ENCODE measurements at places on chromosomes 7 and 10.

GRCh38 chr7:115827305-115828045 lies 203.1 kb downstream of the TFEC start:
- no peak for DNase-seq

DNA sequence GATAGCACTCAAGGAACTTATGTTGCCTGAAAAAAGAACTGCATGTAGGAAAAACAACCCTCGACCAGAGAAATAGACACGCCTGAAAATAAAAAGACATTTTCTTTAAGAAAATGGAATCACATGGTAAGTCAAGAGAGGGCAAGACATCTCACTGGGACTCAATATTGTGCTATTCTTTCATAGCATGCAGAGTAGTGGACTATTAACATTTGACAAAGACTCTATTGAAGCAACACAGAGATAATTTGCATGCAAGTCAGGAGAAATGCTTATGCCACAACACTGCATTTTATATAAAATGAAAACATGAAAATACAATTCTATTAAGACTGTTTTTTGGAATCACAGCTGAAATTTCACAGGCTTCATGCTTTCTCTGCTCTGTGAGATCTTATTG lies 77.9 kb upstream of the RHOBTB1 start:
- DNase-seq = no peak

DNA sequence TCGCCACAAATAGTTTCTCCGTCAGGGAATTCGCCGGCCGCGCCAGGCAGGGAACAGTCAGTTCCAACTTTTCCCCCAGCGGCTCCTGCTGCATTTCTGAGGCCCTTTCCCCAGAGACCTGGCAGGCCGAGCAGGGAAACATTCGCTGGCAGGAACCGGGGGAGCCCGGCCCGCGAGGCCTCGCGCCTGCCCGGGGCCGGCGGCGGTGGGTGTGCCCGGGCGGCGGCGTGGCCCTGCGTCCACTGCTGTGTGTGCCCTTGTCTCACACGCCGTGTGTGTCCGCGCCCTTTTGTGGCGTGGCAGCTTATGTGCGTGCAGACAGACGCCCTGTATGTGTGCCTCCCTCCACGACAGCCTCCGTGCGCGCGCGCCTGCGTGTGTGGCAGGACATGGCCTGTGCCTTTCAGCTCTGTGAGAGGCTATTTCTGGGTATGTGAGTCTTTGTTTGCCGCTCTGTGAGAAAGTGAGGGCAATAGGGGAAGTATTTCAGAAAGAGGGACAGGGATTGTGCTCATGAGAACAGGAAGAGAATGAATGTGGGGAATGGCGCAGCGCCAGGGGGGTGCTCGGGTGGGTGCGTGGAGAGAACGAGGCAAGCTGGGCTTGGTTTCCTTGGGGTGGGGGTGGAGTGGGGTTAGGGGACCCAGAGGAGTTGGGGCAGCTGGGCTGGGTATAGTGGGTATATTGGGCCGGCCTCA lies 689 bp upstream of the SMARCD3 start:
- peak; percentile 79 for DNase-seq

DNA sequence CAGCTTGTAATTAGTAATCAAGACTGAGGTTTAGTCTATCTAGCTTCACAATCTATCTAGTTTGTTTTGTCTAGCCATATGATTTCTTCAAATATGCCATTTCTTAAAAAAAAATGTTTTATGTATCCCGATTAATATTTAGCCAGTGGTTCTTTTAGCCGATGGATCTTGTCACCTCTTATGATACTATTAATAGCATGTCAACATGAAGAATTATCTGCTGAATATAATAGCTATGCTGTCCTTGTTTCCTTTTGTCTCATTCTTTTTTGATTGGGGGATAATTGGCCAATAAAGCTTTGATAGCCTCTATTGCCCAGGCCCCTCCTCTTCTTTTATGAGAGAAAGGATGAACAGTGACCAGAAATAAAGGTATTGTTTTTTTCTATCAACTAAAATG lies 32.8 kb downstream of the PTEN start:
- DNase-seq = no peak

DNA sequence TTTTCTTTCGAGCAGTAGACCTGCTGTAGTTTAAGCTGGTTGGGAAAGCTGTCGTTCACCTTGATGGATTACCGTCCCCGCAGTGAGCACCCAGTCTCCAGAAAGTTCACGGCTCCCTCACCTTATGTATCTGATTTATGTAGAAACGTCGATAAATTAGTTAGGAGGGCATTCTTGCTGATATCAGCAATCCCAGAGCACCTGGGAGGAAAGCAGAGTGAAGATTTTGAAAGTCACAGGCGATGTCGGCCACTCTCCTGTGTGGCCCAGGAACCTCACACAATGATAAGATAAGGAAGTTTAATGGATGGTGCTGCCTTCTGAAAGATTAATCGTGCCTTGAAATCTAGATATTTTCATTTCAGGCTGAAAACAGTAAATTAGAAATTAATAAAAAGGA lies 336.8 kb downstream of the DPP6 start:
- DNase-seq = no peak

DNA sequence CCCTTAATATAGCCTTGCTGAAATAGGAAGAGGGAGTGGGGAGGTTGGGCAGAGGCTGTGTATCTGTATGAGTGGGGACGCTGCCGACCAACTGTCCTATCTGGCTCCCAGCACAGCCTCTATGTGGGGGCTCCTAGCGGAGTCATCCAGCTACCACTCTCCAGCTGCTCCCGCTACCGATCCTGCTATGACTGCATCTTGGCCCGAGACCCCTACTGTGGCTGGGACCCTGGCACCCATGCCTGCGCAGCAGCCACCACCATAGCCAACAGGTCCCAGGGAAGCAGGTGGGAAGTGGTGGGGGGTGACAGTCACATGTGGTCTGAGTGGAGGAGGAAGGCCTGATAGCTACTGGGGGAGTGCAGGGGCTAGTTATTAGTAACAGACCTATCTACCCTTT lies 6.6 kb downstream of the MRPL43 start:
- no peak for DNase-seq

GRCh38 chr10:82210331-82210730 lies 335.3 kb downstream of the NRG3 start:
- no peak for DNase-seq

DNA sequence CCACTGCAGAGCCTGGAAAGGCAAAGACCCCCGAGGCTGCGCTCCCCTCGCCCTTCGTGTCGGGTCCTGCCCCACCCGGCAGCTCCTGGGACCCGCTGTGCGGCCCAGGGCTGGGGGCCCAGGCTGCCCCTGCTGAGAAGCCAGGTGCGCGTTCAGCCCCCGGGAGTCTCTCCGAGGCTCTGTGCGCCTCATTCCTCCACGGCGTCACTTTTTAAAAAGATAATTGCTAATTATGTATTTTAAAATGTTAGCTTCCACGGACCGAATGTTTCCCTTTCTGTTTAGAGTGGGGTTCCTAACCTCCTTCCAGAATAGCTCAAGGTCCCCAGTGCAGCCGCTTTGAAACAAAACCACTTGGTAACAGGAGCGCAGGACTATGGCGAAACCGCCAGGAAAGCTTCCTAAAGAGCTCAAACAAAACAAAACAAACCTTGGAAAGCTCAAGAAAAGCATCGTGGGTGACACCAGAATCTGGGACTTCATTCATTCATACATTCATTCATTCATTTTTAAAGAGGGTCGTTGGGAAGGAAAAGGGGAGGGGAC lies 45.6 kb downstream of the PDIA4 start:
- DNase-seq = peak; percentile 44

DNA sequence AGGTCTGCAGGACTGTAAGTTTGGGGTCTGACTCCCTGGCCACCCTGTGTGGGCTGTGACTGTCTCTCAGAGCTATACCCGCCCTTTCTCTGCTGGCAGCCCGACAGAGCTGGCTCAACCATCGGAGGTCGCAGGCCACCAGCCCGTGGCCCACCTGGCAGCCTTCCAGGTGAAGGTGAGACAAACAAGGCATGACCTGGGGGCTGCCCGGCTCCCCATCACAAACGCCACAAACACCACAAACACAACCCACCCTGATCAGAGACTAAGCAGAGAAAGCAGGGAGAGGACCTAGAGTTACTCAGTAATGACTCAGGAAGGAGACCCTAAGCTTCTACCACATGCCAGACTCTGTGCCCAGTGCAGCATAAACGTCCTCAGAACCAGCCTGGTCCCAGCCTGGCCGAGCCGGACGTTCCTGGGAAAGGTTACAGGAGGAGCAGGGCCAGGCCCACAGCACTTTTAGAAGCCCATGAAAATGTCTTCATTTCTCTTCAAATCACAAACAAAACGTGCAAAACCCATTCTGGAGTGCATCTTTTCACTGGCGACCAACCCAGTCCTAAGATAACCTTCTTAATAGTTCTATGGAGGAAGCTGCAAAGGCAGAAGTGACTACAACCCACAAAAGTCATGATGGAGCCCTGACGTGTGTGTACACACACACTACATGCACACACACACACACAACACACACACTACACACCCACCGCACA lies 66.8 kb downstream of the MKI67 start:
- no peak for DNase-seq

GRCh38 chr7:144834641-144835144 lies 1.2 kb downstream of the TPK1 start:
- DNase-seq = no peak

DNA sequence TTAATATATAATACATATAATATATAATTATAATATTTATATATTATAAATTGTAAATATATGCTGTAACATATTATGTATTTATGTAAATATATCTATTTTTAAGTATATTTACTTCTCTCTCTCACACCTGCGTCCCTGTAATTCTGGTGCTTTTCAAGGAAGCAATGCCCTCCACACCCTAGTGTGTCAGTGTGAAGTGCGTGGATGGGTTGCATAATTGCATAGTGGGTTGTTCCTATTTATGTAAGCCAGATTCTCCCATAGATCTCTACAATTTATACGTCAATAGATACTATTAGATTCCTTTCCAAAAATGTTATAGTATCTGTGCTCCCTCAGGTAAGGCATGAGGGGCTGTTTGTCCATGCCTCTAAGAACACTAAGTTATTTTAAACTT lies 49.9 kb upstream of the CPN1 start:
- DNase-seq = no peak

- no peak for DNase-seq
Measured at GRCh38 chr10:1754506-1755153, 17.3 kb upstream of the ADARB2 start.

DNA sequence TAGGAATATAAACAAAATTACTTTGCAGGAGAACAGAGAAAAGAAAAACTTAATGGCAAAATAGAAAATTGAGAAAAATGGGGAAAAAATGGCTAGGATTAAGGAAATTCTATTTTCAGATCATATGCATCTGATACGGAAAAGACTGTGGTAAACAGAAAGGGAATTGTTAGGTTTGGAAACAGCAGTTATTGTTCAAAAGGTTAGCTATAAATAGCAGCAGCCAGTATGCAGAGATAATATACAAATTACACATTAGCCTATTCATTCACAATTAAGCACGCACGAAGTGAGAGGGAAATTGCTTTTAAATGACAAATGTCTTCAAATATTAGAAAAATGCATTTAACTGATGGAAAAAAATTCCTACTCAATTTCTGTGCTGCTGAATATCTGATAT lies 224.1 kb upstream of the FAM3C start:
- no peak for DNase-seq

GRCh38 chr7:28112012-28112411 lies 68.6 kb downstream of the JAZF1 start:
- peak; percentile 32 for DNase-seq

GRCh38 chr10:36003688-36004087 lies 361.6 kb upstream of the FZD8 start:
- no peak for DNase-seq

- no peak for DNase-seq
Measured at GRCh38 chr10:91374052-91374451, 36.1 kb upstream of the HECTD2 start.

- DNase-seq = peak; percentile 86
Measured at GRCh38 chr10:62027841-62028501, 126.5 kb downstream of the ARID5B start.

DNA sequence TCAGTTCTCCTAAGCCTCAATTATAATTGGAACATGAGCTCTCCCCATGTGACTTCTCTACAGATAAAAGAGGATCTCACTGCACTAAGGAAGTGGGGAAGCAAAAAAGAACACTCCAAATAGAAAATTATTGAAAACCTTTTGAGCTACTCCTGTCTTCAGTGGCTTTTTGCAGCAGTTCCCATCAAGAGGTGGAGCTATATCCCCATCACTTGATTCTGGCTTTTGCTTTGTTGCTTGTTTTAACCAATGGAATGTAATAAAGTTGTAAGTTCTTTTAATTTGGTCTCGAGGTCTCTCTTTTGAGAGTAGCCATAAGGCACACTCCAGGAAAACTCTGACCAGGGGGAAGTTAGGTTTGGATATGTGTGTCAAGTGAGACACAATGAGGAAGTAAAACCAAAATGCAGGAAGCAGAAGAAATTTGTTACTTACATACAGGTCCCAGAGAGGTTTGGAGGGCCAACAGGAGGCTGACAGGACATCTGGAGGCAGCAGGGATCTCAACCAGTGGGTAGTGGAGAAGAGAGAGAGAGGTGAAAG lies 569.4 kb downstream of the HTR7 start:
- DNase-seq = peak; percentile 61

GRCh38 chr10:61901829-61902444 lies 438 bp downstream of the ARID5B start:
- no peak for DNase-seq

DNA sequence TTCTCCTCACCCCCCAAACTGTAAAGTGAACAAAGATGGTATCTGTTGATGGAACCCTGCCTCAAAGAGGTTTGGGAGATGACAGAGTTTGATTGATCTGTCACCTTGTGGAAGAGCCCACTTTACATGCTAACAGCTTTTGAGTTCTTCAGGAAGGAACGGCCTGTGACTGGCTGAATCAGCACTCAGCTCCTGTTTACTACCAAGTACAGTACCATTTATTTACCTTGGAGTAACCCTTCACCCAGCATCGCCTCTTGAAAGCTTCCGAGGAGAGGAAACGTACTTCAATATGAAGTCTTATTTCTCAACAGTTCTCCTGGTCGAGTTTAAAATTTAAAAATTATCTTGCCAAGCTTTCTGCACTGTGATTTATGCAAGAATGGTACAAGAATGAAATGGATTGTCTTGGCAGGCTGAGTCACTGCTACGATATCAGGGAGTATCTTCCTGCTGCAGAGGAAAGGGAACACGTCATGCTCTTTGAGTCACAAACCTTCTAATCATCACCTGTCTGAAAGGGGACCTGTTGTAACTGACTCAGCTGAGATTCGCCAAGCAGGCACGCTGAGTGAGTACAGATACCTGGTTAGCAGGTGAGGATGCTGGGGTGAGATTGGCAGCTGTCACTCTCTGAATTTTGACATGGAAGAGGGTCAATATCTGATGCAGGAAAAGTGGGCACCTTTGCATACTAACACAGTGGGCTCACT lies 30.1 kb downstream of the KLF6 start:
- DNase-seq = peak; percentile 87

DNA sequence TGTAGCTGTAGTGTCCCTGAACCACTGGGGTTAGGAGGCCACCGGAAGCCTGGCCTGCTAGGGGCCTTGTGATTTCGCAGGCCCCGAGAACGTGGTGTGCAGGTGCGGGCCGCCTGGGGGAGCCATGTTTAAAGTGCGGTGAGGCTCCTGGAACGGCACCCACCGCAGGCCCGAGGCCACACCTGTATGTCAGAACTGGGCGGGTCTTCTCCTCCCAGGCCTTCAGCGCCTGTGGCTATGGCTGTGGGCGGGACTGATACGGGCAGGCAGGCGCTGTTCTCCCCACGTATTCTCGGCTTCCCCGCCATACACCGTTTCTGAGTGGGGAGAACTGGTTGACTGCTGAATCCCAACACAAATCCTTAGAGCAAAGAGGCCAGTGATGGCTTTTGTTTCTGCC lies 74.8 kb downstream of the DNAJB6 start:
- DNase-seq = no peak

GRCh38 chr10:101563007-101563406 lies 25.1 kb downstream of the POLL start:
- no peak for DNase-seq

GRCh38 chr7:18126281-18126680 lies 98.6 kb upstream of the PRPS1L1 start:
- no peak for DNase-seq

GRCh38 chr7:32059289-32060011 lies 10.8 kb downstream of the PDE1C start:
- peak; percentile 95 for DNase-seq

All from EH (cell line).